HepG2 (cell line): ENCODE measurements at places on chromosomes 5 and 9. TPM values are rescaled to one million over a fixed set of nuclear protein-coding genes. Genes with fewer than 3 reads are reported as not detected.

DNA sequence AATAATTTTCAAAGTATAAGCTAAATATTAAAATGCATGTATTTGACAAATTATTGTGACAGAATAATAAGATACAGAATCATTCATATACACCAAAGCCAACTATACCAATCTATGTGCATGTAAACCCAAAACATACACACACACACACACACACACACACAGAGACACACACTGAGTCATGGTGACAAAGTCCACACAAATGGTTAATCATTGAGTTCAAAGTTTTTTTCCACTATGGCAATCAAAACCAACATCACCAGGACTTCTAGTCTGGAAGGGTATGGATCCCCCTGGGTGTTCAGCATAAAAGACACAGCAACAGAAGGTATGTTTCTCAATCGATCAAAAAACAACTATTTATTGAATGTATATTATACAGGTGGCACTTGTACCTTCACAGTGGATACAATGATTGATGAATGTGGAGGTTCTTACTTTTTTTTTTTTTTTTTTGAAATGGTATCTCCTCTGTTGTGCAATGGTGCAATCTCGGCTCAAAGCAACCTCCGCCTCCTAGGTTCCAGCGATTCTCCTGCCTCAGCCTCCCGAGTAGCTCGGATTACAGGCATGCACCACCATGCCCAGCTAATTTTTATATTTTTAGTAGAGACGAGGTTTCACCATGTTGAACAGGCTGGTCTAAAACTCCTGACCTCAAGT lies 137.0 kb downstream of the PDE4D start:
- no peaks in the 10 kb centered on the region; the same call in 1 of the 2 replicates for H3K27me3 ChIP-seq
- peaks cover 49% of the 10 kb centered on the region for H3K4me1 ChIP-seq
- no peak overlapping the region for H3K4me3 ChIP-seq

- no peak overlapping the region for H3K4me3 ChIP-seq
- H3K27ac ChIP-seq: no peak overlapping the region
- DNase-seq: no peak
Measured at GRCh38 chr5:59371525-59372127, 521.9 kb downstream of the PDE4D start.

- H3K27ac ChIP-seq: no peak overlapping the region
- no peaks in the 10 kb centered on the region for H3K27me3 ChIP-seq
- H3K36me3 ChIP-seq: no peaks in the 10 kb centered on the region
- H3K4me3 ChIP-seq: no peak overlapping the region
Measured at GRCh38 chr5:111932628-111933027, 175.6 kb upstream of the NREP start.

GRCh38 chr5:123092696-123093095 lies 3.7 kb downstream of the PRDM6 start:
- H3K36me3 ChIP-seq: no peaks in the 10 kb centered on the region
- H3K4me1 ChIP-seq: peaks cover 18% of the 10 kb centered on the region
- H3K27ac ChIP-seq: no peak overlapping the region
- H3K4me3 ChIP-seq: no peak overlapping the region

DNA sequence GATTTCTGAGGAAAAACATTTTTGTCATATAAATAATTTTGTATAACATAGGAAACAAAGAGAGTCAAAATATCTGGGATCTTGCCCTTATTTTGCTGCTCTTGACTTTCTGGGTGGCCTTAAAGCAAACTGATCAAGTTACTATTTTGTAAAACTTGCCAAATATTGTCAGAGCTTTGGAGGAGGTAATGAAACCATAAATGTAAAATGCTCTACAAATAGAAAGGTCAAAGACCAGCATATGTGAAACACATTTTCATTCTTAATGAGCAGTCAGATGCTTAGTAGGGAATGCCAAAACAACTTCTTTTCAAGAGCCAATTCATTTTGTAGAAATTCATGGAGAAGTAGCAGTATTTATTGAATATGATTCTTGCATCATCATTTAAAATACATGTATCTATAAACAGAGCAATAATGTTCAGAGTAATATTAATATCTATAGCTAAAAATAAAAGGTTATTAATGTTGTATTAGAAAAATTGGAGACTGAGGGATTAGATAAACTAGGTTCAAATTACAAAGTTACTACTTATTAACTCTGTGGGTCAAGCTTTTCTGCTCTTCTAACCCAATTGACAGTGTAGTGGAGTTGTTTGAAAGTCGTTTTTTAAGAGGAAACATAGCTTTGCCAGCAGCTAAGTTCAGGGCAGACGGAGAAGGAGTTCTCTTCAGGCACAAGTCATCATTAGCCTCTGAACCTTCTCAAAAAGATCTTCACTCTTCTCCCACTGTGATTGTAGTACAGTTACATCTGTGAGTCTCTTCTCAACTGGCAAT lies 2053.1 kb downstream of the EFNA5 start:
- no peak overlapping the region for H3K27ac ChIP-seq
- H3K4me3 ChIP-seq: no peak overlapping the region
- DNase-seq: no peak

DNA sequence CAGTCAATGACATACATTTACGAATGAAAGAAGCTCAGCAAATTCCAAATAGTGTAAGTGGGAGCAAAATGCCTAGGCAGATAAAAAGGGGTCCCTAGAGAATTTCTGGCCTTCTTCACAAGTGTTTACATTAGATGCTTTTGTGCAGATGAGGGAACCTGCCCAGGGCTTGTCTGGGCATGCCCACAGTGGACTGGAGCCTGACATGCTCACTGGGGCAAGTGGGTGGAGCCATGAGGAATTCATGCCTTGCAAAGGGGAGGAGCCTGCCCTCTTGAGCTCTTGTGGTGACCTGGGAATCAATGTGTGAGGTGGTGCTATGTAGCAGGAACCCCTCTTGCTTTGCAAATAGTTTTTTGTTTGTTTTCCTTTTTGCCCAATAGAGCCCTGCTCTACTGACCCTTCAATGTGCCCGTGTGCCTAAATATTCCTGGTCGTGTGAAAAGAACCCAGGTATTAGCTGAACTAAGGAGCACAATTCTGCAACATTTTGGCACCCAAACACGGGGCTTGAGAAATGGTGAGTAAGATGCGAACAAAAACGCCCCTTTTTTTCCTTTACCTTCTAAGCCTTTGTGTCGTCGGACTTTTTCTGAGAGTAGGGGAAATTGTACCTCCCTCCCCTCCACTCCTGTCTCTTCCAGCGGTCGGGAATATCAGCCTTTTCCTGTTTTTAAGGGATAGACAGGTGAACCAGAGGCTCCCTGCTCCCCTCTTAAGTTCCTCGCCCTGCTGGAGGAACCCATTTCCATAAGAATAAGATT lies 433.8 kb upstream of the CDH9 start:
- H3K4me3 ChIP-seq: peak overlapping the region; percentile 77
- no peaks in the 10 kb centered on the region for H3K27me3 ChIP-seq
- peaks cover 23% of the 10 kb centered on the region for H3K36me3 ChIP-seq
- peak overlapping the region; percentile 98 for H3K27ac ChIP-seq
- peak; percentile 98 for DNase-seq

DNA sequence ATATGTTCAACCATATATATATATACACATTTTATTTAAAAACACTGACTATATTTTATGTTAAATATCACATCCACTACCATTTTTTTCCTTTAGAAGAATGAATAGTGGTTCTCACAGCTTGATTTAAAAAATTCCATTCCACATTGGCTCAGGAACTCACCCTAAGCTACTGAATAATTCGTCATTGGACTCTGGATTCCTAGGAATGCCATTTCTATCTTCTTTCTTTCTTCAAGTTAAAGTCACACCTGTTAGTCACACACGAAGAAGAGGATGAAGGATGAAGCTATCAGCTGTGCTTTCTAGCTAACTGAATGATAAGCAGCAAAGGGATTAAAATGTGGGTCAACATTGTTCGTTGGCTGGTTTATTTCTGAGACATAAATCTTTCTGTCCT lies 7.9 kb downstream of the ELOVL7 start:
- no peaks in the 10 kb centered on the region for H3K27me3 ChIP-seq
- no peak for DNase-seq
- H3K4me1 ChIP-seq: no peaks in the 10 kb centered on the region; the same call in 1 of the 2 replicates
- no peak overlapping the region for H3K4me3 ChIP-seq
- H3K36me3 ChIP-seq: no peaks in the 10 kb centered on the region

- no peaks in the 10 kb centered on the region for H3K4me1 ChIP-seq
- no peak overlapping the region for H3K27ac ChIP-seq
- H3K36me3 ChIP-seq: no peaks in the 10 kb centered on the region
- H3K4me3 ChIP-seq: no peak overlapping the region
- no peak for DNase-seq
Measured at GRCh38 chr5:146867996-146868708, 10.4 kb downstream of the PPP2R2B start.

DNA sequence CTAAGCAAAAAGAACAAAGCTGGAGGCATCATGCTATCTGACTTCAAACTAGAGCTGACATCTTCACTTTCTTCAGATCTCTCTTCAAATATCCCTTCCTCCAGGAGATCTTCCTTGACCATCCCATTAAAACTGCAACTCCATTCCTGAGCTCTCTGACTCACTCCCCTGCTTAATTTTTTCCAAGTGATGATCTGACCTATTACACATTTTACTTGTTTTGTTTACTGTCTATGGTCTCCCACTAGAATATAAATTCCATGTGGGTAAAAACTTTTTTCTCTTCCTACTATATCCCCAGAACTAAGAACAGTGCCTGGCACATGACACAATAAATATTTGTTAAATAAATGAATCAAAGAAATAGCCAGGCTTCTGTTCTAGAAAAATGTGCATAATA lies 87.5 kb downstream of the SLIT3 start:
- no peaks in the 10 kb centered on the region for H3K36me3 ChIP-seq
- H3K27ac ChIP-seq: no peak overlapping the region
- H3K27me3 ChIP-seq: no peaks in the 10 kb centered on the region

DNA sequence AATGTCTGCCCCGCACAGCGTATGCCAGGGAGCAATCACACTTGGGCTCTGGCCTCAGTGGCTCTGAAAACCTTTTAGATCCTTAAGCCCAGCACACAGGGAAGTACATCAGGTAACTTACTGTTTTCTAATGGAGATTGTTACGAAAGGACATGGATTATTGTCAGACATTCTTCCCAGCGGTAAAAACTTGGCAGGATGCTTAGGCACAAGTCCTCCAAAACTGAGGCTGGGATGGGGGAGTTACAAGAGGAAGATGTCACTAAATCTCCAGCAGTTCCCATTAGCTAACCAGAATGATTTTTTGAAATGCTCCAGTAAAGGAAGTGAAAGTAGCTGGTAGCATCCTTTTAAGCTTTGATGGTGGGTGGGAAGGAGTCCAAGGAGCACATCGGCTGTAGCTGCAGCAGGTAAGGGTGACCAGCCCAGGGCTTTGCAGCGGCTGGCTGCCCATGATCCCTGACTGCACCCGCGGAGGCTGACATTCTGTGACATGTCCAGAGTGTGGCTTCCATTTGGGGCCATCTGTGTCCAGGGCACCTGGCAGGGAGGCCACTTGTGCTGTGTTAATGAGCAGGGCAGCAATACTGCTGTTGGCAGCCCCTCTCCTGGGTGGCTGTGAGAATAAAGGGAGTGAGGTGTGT lies 165.8 kb downstream of the GADD45G start:
- no peak overlapping the region for H3K4me3 ChIP-seq
- no peaks in the 10 kb centered on the region for H3K4me1 ChIP-seq
- no peak for DNase-seq
- no peaks in the 10 kb centered on the region; the same call in 2 of the 3 replicates for H3K27me3 ChIP-seq

DNA sequence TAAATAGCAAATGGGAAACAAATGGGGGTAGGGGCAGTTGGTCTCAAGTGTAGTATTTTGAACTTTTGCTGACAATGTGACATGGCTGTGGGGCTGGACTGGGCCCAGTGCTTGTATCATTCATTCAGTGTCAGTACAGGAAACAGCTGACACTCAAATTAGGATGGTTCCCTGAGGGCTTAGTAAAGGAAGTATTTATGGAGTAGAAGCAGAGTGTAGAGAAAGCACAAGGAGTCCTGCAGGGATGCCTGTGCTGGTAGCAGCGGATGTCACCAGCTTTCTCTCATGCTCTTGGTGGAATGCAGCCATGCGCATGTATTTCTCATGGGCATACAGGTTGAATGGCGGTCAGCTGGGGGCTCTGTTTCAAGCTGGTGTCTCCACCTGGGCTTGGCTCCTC lies 72.9 kb upstream of the SLC44A1 start:
- H3K36me3 ChIP-seq: no peaks in the 10 kb centered on the region
- H3K4me1 ChIP-seq: peaks cover 13% of the 10 kb centered on the region
- H3K27ac ChIP-seq: no peak overlapping the region
- H3K27me3 ChIP-seq: no peaks in the 10 kb centered on the region
- H3K4me3 ChIP-seq: no peak overlapping the region

DNA sequence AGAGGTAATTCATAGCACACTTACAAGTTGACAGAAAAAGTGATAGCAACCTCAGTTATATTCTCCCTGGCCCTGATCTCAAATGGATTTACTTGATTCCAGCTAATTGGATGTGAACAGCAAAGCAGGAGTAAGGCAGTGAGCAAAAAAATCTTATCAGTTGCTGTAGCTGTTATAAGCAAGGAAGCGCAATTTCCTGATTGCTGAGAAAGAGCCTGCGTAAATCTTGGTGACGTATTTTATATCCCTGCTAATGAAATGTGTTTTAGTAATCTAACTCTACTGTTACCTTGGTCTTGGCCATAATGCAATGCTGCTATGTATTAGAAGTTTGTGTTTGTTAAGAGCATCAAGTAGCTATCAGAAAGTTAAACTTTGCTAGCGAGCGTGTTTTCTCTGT lies 661.2 kb upstream of the SEMA6A start:
- no peaks in the 10 kb centered on the region for H3K36me3 ChIP-seq
- H3K27ac ChIP-seq: no peak overlapping the region
- DNase-seq: no peak
- no peaks in the 10 kb centered on the region for H3K27me3 ChIP-seq
- no peaks in the 10 kb centered on the region for H3K4me1 ChIP-seq
- H3K4me3 ChIP-seq: no peak overlapping the region

- no peaks in the 10 kb centered on the region for H3K4me1 ChIP-seq
- H3K4me3 ChIP-seq: no peak overlapping the region
- no peaks in the 10 kb centered on the region for H3K27me3 ChIP-seq
- no peak overlapping the region for H3K27ac ChIP-seq
- DNase-seq: no peak
- no peaks in the 10 kb centered on the region for H3K36me3 ChIP-seq
Measured at GRCh38 chr9:82332018-82332773, 343.6 kb downstream of the SPATA31D1 start.

DNA sequence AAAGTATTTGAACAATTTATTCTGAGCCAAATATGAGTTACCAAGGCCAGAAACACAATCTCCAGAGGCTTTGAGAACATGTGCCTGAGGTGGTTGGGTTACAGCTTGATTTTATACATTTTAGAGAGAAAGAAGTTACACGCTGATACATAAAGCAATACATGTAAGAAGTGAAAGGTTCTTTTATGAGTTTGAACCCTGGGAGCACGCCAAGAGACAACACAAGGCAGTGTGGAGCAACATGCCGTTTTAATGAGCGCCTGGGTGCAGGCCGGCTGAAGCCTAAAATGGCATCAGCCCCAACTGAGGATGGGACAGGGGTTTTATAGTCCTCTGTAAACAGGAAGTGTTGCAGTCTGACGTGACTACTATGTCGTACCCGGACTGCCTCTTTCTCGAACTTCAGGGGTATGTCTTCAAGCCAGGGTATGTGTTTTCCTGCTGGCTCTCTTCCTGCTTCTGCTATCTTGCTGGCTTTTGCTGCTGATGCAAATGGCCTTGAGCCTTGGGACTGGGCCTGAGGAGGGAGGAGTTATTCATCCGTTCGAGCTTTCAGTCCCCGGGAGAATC lies 193.7 kb downstream of the CYLC2 start:
- DNase-seq: no peak
- H3K36me3 ChIP-seq: no peaks in the 10 kb centered on the region
- no peaks in the 10 kb centered on the region for H3K27me3 ChIP-seq
- no peak overlapping the region for H3K4me3 ChIP-seq
- no peak overlapping the region for H3K27ac ChIP-seq

Gene TMC1
- 0.02 TPM in 1 of 2 replicates, not detected in the other for total RNA-seq

Gene CREBRF
- total RNA-seq: 4.5 and 5.1 TPM in 2 replicates

Gene PDZD2
- total RNA-seq: not detected in 2 replicates

Gene DAB2
- 5.2 and 6.5 TPM in 2 replicates for total RNA-seq

Gene MYOZ3
- total RNA-seq: not detected in 2 replicates

Gene SLCO6A1
- 0.31 TPM in 1 of 2 replicates, not detected in the other for total RNA-seq

Gene PPP3R2
- total RNA-seq: not detected in 2 replicates

Gene HRCT1
- total RNA-seq: not detected in 2 replicates
